ENCODE measurements at places on chromosomes 2 and 18. TPM values are rescaled to one million over a fixed set of nuclear protein-coding genes. Genes with fewer than 3 reads are reported as not detected.

AP1S3 gene
- total RNA-seq, result 14.2 TPM

SERPINB7 gene
- total RNA-seq, result 0.17 TPM

- no peak for DNase-seq
- no peak overlapping the region for H3K4me3 ChIP-seq
- H3K4me1 ChIP-seq, result no peaks in the 10 kb centered on the region
These were observed 104.2 kb upstream of the NEUROD1 start for GRCh38 chr2:181784556-181784955.

TMEM163 gene
- total RNA-seq, result 34.6 TPM

GRCh38 chr2:85353876-85354285 is 447 bp downstream of the RETSAT start:
- H3K27me3 ChIP-seq, result no peaks in the 10 kb centered on the region
- H3K27ac ChIP-seq, result peak overlapping the region; percentile 83
- H3K36me3 ChIP-seq, result peaks cover 19% of the 10 kb centered on the region
- peaks cover 27% of the 10 kb centered on the region for H3K4me1 ChIP-seq
- peak; percentile 38 for DNase-seq

DNA sequence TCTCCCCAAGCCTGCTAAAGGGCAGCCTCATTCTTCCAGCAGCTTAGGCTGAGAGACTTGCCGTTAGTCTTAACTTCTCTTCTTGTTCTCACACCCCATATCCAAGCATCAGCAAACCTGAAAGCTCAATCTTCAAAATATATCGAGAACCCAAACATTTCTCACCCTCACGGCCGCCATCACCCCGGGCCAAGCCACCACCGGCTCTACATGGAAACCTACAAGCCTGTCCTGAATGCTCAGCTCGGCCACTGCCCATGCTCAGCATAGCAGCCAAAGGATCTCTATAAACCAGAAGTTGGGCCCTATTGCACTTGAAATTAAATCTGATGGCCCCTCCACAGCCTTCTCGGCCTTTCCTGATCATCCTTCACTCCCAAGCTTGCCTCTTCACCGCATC is 2.1 kb downstream of the HS1BP3 start:
- no peak overlapping the region for H3K4me3 ChIP-seq
- peaks cover 7% of the 10 kb centered on the region for H3K4me1 ChIP-seq
- no peaks in the 10 kb centered on the region for H3K27me3 ChIP-seq

EGR4 gene
- not detected for total RNA-seq
